ENCODE measurements at places on chromosomes 3 and 15. TPM values are rescaled to one million over a fixed set of nuclear protein-coding genes. Genes with fewer than 3 reads are reported as not detected.

Gene ACSBG1
- total RNA-seq: not detected

Gene SLC24A5
- not detected for total RNA-seq

Gene RAF1
- 80.0 TPM for total RNA-seq

Gene ACTRT3
- total RNA-seq: 0.72 TPM

Gene CAND2
- 0.91 TPM for total RNA-seq

Gene SEMA5B
- total RNA-seq: not detected

Gene SLC12A8
- total RNA-seq: 1.2 TPM

Gene OR5K4
- total RNA-seq: not detected

Gene TPRG1
- total RNA-seq: 0.08 TPM

Measured in A375 (cell line).